GM12878 (cell line): ENCODE measurements at places on chromosomes 13 and 19.

- no peak for DNase-seq
Measured at GRCh38 chr19:19409631-19410030, 4.2 kb downstream of the GATAD2A start.

GRCh38 chr19:58338825-58339558 is 12.2 kb downstream of the ZSCAN22 start:
- no peak for DNase-seq

DNA sequence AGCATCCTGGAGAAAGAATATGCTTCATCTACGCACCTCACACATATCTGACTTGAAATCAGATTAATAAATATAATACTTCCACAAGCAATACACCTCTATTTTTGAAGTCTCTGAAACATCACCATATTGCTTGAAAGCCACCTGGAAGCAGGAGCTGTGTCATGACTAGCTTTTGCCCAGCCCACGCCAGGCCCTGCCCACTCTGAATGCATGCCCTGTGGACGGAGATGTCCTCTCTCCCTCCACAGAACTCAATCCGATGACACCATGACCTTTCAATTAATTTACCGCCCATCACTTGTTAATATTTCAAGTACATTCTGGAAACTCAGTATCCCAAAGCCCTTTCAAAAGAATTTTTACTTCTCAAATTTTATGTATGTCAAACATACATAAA is 108.0 kb downstream of the TBC1D4 start:
- DNase-seq = no peak

- no peak for DNase-seq
Measured at GRCh38 chr13:39159393-39159792, 121.1 kb downstream of the NHLRC3 start.

DNA sequence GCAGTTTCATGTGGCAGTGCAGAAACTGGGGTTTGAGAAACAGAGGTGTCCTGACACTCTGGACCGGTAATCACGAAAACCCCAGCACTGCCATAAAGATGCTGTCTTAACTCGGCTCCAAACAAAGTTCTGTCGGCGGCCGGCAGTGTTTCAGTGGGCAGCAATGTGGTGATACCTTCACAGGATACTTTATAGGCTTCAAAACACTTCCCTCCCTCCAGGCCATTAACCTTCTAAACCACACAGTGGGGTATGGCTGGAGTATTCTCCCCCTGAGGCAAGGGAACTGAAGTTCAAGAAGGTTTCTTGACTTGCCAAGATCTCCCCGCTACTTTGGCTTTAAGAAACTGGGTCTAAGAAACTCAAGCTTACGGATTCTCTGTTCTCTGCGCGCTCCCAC is 1.1 kb downstream of the RUBCNL start:
- no peak for DNase-seq

DNA sequence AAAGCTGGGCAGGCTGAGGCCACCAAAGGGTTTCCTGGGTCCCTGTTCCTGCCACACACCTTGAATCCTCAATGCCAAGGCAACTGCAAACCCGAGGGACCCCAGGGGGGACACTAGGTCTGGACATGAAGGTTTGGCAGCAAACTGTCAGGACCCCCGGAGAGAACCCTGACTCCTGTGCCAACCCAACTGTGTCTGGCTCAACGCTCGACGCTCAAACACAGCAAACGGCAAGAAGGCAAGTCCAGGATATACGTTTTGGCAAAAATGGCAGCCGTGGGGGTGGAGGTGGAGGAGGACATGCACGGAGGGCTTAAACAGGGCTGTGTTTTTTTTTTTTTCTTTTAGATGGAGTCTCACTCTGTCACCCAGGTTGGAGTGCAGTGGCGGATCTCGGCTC is 73.0 kb downstream of the GADD45B start:
- DNase-seq = no peak

- no peak for DNase-seq
Measured at GRCh38 chr13:24906268-24906667, 142.3 kb downstream of the RNF17 start.

DNA sequence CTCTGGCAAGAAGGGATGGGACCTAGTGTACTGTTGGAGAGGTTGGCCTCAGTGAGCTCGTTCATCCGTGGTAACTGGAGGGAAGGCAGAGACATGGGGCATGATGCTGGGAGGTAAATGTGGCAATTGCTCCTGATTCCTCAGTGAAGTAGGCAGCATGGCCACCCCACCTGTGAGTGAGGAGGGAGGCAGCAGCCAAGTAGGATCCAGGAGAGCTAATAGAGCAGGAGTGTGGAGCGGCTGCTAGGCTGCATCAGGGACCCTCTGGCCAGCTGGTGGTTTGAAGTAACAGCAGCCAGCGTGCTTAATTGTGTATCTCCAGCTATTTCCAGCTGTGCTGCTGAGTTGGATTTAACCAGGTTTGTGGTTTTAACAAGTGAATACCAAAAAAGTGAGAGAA is 24.7 kb downstream of the TM9SF2 start:
- DNase-seq = no peak

DNA sequence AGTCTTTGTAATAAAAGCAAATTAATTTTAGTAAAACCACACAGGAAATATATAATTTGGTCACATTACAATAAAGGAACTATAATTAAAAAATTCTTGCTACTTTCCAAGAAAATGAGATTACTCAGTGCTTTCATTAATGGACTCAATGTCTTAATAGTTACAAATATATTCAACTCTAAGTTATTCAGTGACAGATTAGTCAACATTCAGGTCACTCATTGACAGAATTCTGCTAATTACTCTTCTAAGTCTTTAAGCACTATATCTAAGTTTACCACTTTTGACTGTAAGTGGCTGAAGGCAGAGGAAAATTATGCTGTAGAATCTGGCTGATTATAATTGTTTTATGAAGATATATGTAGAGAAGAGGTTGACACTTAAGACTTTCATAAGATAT is 1365.0 kb downstream of the EFNB2 start:
- no peak for DNase-seq

GRCh38 chr13:32150794-32151193 is 119.2 kb downstream of the FRY start:
- DNase-seq = no peak

GRCh38 chr19:56372281-56372680 is 21.1 kb downstream of the ZNF582 start:
- no peak for DNase-seq

GRCh38 chr19:3450796-3451411 is 29.4 kb downstream of the SMIM24 start:
- DNase-seq = no peak

- DNase-seq = no peak
Measured at GRCh38 chr19:12648088-12648487, 18.5 kb downstream of the MAN2B1 start.

- no peak for DNase-seq
Measured at GRCh38 chr13:52348983-52349780, 56.8 kb downstream of the THSD1 start.

- DNase-seq = no peak
Measured at GRCh38 chr13:113403255-113404104, 39.5 kb upstream of the GRTP1 start.

DNA sequence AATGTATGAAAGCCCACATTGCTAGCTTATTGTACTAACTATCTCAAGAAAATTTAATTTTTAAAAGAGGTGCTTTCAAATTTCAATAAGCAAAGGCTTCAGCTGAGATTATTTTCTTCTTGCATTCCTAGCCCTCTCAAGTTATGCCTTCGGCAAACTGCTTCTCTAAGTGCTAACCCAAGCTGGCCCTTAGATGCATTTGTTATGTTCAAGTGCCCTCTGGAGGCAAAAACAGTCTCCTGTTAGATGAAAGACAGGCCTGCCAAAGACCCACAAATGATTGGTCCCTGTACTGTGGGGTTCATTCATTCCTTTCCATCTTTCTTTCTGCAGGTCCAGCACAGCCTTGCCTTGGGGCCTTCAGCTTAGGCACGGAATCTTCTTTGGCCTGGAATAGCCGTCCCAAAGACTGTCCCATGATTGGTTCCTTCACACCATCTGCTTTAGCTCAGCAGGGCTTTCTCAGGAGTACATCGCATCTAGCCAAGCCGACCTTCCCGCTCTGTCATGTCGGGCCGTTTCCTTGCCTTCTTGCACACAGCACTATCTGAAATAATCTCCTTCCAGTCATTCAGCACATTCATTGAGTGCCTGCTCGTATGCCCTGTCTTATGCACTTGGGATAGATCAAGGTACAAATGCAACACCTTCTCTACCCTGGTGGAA is 26.4 kb upstream of the TPTE2 start:
- DNase-seq = no peak

GRCh38 chr13:105972306-105972721 is 563.1 kb downstream of the EFNB2 start:
- no peak for DNase-seq

- DNase-seq = no peak
Measured at GRCh38 chr13:43953370-43953769, 73.7 kb downstream of the LACC1 start.

DNA sequence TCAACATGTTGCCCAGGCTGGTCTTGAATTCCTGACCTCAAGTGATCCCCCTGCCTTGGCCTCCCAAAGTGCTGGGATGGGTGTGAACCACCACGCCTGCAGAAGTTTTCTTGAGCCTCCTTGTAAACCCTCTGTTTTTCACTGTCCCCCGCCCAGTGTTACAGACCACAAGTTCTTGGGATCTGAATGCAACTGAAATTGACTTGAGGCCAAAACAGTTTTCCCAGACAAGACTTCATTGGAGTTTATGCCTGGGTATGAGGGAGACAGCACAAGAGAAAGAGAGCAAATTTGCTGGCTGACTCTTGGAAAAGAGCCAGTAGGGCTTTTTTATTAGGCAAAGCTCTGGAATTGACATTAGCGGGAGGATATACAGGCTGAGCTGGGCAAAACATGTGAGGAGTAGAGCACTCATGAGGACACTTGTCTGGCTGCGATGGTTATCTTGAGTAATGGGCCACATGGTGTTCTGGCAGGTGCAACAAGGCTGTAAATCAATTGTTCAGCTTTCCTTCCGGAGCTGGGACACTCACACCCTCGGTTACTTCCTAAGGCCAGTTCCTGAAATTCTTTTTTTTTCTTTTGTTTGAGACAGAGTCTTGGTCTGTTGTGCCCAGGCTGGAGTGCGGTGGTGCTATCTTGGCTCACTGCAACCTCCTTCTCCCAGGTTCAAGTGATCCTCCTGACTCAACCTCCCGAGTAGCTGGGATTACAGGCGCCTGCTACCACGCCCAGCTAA is 12.7 kb upstream of the HNRNPL start:
- no peak for DNase-seq

DNA sequence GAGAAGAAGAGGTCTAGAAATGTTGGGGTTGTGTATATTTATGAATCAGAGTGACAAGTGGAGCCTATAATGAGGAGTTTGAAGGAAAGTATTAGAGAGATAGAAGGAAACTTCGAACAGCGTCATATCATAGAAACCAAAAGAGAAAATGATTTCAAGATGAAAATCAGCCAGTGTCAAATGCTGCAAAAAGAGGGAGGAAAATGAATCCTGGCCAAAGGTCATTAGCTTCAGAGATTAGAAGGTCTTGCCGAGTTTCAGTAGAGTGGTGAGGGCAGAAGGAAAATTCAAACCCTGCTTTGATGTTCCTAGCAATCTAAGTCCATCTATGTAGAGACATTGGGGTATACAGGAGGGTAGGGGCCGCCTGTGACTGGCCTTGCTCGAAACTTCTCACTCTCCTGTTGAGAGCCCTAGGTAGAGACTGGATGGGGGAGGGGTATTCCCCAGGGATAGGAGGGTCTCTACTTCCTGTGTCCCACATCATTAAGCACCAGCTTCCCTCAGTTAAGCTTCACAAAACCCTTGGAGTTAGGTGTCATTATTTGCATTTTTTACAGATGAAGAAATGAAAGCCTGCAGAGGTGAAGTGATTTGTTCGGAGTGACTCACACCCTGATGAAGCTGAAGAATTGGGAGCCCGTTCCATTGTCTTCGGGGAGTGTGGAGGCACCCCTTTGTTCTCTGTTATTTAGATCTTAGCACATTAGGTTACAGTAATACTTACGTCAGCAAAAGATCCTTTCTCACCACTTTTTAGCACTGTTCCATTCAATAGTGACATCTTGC is 62.8 kb downstream of the FGF9 start:
- no peak for DNase-seq

- no peak for DNase-seq
Measured at GRCh38 chr13:20460761-20461160, 64.9 kb downstream of the CRYL1 start.

DNA sequence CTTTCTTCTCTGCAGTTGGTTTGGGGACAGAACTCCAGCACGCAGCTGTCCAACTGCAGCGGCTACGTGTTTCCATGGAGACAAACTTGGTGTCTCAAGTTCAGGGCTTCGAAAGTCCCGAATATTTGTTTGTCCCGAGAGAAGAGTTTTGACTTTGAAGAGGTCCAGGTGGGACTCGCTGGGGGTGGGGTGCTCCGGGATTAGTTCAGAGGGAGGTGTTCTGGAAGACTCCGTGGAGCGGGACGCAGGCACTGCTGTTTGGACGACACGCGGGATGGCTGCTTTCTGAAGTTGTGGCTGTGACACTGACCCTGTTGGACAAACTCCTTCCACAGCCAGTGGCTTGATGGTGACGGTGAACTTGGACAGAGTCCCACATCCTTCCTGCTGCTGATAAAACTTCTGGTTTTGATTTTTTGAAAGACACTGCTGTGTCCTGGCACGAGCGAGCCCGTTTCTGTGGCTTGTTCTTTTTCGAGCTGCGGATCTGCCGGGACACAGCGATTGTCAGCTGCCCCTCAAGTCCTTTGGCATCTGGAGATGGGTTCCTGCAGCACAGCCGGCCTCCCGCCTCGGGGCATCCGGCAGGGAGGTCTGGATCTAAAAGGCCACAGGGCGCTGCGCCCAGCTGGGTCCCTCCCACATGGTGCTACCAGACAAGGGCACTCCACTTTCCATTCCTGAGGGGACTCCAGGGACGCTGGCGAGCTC is 15.9 kb upstream of the RANBP3 start:
- DNase-seq = no peak

GRCh38 chr19:32917616-32917996 is 48.0 kb upstream of the SLC7A9 start:
- no peak for DNase-seq

DNA sequence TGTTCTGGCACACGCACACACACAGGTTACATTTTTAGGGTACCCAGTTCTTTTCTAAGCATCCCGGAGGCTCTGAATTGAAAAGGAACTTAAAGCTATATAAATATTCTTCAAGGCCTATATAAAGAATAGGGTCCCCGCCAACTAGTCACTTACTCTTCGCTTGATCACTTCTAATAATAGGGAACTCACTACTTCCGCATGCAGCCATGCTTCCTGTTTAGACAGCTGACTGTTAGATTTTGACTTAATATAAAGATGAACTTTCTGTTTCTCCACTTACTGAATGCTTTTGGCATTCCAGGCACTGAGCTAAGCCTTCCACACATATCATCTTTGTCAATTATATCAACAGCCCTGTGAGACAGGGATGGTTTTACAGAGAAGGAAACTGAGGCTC is 259.6 kb downstream of the TSHZ3 start:
- no peak for DNase-seq

DNA sequence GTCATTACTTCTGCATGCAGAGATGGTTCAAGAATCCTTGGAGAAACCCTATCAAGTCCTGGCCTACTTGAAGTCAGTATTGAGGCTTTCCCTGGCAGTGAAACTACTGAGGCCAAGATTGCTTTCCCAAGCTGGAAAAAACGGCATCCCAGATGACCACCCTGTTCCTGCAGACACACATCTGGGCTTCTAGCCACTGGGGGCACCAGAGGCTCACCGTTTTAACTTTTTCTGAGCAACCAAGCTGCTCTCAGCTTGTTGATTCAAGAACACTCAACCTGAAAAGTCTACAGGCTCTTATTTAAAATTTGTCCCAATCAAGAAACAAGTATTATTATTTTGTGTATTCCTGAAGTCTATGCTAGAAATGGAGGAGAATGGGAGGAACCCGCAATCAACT is 66.6 kb downstream of the SPRYD7 start:
- DNase-seq = no peak

GRCh38 chr13:49821216-49822009 is 28.9 kb upstream of the KPNA3 start:
- no peak for DNase-seq
